Jurkat, Clone E6-1 (cell line): ENCODE measurements at places on chromosomes 3 and 15.

DNA sequence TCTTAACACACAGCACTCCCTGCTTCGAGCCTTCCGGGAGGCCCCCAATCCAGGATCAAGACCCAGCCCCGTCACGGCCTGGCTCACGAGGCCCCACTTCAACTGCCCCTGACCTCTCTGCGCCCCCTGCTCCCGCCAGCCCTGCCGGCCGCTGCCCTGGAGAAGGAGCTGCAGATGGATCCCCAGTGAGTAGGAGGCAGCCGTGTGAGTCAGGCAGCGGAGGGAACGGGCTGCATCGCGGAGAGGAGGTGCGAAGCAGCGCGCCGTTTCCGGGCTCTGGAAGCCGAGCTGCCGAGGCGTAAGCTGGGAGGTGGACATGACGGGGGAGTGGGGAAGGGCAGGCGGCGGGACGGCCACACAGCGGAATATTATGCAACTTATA, 133.4 kb downstream of the TPRA1 start:
- no peak for DNase-seq

DNA sequence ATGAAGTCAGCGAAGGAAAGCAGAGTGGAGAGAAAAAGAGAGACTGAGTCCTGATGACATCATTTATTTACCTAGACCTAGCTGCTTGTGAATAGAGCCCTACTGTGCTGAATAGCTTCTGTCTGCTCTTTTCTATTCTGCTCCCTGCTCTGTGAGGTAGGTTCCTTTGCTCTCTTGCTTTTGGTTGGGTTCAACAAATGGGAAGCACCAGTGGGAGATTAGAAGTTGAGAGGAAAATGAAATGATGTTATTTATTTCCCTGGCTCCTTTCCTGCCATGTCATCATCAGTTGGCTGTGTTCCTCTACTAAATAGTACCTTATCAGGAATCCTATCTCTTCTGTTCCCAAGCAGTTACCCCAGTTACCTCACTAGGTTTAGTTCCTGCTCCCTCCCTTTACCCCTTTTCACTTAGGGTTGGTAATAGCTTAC, 23.5 kb downstream of the DTWD1 start:
- DNase-seq = no peak

- DNase-seq = no peak
Observed at GRCh38 chr3:57518276-57518915, 25.7 kb downstream of the DNAH12 start.

DNA sequence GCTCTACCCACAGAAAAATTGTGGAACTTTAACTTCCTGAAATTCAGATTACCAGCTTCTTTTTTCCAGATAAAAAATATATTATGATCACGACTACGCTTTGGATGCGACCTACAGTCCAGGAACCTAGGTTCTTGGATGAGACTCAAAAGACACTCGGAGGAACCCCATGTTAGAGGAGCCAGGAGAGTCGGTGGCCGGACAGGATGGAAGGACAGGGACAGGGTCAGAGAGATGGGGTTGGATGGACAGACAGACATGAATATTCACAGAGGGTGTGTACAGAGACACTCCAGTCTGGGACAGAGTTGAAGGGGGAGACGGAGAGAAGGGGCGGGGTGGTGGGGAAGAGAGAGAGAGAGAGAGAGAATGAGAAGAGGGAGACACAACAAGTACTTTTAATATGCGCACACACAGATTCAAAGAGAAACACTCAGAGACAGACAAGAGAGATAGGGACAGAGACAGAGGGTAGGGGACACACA, 9.5 kb downstream of the FAM3D start:
- DNase-seq = no peak

DNA sequence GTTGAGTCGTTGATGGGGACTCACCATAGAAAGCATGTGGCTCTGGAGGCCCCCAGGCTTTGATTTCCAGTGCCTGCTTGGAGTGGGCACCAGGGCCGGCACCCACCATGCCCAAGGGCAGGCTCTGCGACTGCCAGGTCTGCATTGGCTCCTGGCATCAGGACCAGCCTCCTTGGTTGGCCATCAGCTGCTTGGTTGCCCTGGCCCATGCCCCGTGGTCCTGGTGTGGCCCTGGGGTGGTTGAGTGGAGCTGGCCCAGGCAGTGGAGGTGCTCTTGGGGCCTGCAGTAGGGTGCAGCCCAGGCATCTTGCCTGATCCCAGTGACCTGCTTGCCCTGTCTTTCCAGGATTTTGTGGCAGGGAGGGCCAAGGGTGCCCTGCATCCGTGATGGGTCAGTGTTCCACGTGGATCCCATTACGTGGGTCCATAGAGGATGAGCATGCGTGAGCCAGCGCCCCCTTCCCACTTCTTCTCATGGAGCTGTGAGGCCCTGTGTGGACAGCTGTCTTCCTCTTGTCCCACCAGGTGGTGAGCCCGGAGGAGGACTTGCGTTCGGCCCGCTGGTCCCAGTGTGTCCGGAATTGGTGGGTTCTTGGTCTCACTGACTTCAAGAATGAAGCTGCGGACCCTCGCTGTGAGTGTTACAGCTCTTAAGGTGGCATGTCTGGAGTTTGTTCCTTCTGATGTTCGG, 187.0 kb downstream of the UBE3A start:
- DNase-seq = no peak

DNA sequence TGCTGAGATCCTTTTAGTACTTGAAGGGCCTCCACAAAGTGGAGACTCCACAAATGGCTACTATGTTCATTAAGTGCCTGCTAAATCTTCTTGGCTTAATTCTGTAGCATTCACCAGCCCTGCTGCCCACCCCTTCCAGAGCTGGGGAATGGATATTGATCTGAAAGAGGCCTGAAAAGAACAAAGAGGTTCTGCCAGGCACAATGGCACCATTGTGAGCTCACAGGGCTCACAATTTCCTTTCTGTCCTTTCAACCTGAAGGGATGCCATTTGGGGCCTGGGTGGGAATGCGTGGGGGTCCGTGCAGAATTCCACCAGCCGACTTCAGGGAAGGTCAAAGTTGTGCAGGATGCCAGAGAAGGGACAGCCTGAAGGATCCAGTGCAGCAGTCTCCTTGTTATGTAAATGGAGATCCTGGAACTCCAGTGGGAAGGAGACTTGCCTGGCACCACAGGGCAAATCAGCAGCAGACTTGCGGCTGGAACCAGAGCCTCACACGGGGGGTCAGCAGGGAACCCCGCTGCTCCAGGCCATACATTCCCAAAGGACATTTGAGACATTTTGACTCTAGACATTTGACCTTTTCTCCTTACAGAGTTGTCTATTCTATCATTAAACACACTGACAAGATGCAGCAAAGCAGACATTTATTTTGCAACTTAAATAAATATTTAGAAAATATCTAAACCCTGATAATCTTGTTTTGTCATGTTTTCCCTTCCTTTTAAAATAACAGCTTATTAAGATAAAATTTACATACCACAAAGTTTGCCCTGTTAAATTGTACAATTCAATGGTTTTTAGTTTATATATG, 21.5 kb upstream of the MORF4L1 start:
- DNase-seq = no peak

GRCh38 chr3:184261270-184261853, at the start of gene CAMK2N2:
TSS of gene CAMK2N2 (minus strand) at chr3:184261553. CDS start at chr3:184261285, 268 bp downstream.
- no peak for DNase-seq

DNA sequence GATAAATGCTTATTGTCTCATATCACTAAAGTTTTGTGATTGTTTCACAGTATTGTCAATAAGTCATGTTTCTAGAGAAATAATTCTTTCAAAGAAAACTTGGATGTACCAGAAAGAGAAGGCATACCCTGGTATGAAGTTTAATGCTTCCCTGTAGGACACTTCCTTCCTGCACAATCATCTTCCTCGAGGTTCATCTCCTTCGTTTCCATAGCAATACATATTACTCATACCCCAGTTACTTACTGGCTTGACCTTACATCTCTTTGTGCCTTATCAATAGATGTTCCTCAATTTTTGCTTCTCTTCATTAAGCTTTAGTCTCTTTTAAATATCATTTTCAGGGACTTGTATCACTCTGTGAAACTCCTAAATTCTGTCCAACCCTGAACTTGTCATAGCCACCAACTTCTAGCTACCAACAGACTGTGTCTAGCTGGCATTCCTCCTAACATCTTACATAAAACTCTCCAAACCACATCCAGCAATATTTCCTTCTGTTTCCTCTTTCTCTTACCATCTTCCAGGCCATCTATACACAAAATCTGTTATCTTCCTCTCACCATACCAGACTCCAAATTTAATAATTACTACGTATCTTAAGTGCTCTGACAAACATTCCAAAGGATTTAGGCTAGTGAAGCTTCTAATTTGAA, 134.3 kb downstream of the GADL1 start:
- no peak for DNase-seq

DNA sequence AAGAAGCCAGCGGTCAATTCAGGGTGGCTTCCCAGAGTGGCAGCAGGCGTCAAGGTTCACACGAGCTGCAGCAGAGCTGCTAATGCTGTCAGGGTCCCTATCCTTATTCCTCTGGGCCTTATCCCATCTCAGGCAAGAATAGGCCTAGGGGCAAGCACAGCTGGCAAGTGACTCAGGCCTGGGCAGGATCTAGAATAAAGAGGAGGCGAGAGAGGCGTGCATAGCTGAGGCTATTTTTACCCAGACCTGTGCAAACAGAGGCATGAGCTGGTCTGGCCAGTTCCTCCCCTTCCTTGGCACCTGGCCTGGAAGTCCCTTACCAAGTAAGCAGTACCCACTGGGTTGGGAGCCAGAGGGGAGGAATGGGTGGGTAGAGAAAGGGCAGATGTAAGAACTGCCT, 12.2 kb upstream of the VIPR1 start:
- no peak for DNase-seq

DNA sequence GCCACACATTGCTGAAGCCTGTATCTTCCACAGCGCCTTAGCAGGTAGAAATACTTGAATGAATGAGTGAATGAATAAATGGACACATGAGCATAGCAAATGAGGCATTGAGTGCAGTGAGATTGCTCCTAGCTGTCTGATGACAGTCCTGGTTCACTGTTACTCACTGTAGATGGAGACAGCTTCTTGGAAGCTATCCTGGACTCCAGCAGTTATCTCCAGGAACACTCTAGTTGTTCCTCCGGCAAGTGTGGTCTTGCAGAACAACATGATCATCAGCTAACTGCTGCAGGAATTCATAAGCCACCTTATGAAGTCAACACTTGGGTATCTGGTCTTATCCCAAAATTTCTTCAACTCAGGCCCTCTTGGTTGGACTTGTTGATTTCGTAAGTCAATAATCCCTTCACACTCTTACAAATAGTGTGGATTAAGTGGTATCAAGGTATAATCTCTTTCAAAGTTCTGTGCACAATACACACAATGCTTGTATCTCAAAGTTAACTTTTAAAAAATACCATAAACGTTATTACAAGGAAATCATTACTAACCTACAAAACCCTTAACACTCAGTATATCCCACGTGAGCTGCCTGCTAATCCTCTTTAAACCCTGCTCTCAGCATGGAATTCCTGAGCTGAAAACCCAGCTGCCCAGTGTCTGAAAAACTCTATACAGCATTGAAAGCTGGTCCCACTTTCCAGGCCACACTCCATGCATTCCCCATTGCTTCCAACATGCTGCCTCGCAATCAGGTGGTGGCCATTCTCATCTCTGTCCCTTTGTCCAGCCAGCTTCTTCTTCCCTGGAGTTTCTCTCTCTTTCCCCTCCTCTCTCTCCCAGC, 14.4 kb upstream of the ZBTB38 start:
- DNase-seq = no peak

- DNase-seq = no peak
Observed at GRCh38 chr3:142794508-142794907, 70.7 kb downstream of the TRPC1 start.
